ENCODE measurements at places on chromosomes 1 and 21.

DNA sequence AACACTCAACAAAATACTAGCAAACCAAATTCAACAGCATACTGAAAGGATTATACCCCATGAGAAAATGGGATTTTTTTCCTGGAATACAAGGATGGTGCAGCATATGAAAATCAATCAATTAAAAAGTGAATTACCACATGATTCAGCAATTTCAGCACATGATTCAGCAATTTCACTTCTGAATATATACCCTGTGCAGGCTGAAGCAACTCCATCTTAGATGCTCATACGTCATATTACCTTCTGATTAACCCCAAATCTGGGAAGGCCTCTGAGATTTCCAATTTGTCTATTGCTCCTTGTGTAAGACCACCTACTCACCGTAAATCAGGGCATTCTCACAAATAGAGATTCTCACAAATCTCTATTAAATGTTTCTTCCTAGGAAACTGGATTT is 43.8 kb upstream of the ERO1B start:
- no peak for DNase-seq

- no peak for DNase-seq
Measured at GRCh38 chr1:87673748-87674147, 345.1 kb downstream of the LMO4 start.

DNA sequence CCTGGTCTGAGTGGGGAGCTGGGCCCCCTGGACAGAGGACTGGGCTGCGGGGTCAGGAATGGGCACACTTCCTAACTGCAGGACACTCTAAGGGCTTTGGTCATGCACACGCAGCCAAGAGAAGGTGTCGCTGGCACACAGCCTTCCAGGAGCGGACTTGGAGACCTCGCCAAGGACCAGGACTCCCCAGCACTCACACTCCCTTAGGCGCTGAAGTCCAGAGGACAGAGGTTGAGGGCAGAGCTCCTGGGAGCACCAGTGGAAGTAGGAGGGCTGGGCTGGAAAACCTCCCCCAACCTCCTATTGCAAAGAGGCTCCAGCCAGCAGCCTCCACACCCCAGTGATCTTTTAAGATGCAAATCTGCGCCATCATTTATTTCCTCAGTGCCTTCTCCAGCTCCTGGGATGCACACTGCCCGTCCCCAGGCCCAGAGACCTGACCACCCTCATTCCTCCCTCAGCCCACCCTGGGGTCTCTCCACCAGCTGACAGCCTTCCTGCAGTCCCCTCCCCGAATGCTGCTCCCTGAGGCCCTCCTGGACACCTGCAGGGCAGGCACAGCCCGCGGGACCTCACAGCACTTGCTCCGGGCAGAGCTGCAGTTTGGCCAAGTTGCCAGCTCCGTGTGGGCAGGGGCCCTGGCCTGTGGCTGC is 3.0 kb downstream of the TSPEAR start:
- DNase-seq = no peak

- DNase-seq = peak; percentile 98
Measured at GRCh38 chr1:6613361-6614018, at the start of gene PHF13. PHF13 (plus strand) TSS chr1:6613731; CDS start chr1:6614067, 336 bp downstream.
